Fibroblast of skin of right quadriceps (primary cell): ENCODE measurements at places on chromosomes 6 and 20.

- no peak for DNase-seq
Measured at GRCh38 chr20:46276531-46276930, 31.8 kb downstream of the CDH22 start.

DNA sequence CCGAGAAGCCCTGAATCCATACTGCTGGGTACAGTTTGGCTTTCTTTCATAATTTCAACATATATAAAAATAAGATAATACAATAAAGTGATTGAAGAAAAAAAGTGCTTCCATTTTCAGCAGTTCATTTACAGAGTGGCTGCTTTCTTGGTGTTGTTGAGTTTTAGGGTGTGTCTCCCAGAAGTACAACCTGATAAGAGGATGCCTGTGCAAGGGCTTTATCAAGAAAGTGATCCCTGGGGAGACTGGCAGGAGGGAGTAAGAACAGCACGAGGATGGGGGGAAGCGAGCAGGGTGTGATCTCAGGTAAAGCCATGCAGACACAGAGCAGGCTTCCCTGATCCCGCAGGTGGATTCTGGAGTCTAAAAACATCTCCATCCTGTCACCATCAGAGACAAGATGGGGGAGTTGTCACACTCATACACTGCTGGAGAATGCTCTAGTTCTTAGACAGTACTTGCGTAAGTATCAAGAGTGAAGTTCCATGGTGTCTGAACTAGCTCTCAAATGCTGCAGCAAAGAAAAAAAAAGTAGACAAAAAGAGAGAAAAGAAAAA lies 395.9 kb downstream of the CDH26 start:
- no peak for DNase-seq

GRCh38 chr6:7479801-7480266 lies 61.6 kb upstream of the DSP start:
- peak; percentile 45 for DNase-seq

GRCh38 chr6:82257088-82257774 lies 9.7 kb upstream of the IBTK start:
- no peak for DNase-seq

GRCh38 chr6:13453771-13454251 lies 33.6 kb downstream of the GFOD1 start:
- DNase-seq, result peak; percentile 66

DNA sequence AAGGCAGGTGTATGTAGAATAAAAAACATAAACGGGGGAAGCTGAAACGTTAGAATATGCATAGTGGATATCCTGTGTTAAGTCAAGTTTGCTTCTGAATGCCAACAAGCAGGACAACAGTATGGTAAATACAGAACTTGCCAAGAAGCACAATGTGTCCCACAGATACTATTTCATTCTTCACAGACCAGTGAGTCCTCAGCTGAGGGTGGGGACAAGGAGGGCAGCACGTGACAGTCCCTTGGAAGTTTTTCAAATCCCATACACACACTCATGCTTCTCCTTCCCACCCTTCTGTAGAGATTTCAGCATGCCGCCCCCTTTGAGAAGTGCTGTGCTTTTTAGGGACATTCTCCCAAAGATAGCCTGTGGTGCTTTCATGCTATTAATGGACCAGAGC lies 268.5 kb upstream of the ECI2 start:
- no peak for DNase-seq

DNA sequence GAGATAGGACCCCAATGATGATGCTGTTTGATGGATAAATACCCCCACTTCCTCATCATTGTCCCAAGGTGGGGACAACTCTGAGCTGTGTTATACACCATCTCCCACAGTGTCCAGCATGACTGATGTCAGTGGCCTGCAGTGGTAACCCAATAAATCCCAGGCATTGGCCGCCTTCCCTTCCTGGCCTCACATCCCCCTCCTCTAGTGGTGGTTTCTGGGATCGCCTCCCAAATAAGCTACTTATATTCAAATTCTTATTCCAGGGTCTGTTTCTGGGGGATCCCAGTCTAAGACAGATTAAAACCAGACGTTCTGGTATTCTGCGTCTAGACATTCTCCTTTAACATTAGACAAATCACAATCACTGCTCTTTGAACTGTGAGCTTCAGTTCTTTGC lies 90.6 kb downstream of the SCP2D1 start:
- no peak for DNase-seq

DNA sequence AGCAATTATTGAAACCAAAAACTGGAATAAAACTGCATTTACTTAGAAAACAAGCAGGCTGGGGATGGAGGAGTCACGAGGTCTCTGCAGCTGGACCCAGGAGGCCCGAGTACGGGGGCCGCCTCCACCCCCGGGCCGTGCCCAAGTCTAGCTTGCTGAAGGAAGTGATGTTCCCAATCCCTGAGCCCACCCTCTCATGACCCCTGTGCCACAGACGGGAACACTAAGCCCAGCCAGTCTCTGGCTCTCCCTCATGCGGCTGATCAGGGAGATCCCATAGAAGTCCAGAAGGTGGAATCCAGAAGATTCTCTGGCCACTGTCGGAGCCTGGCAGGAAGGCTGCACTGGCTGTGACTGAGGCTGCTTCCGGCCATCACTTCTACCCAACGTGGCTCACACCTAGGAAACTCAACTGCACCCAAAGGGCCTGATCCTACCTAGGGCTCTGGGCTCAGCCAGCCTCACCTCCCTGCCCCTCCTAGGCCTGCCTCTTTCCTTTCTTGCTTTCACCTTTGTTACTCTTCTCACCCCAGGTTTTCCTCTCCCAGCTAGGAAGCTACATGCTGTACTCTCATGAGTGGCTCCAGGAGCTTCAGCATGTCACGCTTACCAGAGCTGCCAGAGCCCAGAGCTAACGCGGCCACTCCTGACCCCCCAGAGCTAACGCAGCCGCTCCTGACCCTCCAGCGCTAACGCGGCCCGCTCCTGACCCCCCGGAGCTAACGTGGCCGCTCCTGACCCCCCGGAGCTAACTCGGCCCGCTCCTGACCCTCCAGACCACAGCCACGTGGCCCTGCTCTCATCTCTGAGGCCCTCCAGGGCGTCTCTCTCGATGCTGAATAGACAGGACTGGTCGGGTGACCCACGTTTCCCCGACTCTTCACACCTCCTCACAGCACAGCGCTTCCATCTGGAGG lies 24.7 kb upstream of the HELZ2 start:
- no peak for DNase-seq

DNA sequence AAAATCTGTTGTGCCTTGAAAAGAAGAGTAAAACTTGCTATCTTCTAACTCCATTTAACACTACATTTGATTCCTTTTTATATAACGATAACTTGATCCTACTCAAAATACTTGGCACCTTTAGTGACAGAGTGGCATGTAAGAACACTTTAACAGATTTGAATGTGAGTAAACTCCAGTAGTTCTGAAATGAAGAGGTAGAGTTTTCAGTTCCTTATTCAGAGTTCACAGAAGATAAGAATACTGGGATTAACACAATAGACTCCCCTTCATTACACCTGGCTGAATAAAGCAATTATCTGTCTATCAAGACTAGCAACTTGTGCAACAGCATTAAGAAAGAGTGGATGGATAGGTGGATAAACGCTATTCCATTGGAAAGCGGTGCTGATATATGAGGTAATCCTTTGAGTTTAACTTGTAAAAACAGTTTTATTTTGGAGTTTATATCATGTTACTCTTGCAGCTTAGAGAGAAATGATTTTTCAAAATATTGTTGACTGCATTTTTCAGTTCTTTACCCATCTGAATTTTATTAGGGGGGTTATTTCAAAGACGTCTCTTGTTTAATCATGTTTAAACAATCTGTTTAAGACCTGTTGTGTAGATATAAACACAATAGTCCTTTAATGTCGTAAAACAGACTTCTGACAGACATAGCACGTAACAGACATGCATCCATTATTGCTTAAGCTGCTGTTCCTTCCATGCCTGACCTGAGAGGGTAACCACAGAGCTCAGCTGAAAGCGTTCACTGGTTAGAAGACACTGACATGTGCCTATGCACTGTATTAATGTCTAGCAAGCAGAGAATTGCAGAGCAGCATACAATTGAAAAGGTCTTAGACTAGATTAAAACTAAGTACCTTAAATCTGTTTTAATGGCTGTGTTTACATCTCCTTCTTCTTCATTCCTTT lies 102.4 kb upstream of the SUPT3H start:
- DNase-seq, result peak; percentile 84

- no peak for DNase-seq
Measured at GRCh38 chr6:7183707-7184106, 75.9 kb downstream of the RREB1 start.

DNA sequence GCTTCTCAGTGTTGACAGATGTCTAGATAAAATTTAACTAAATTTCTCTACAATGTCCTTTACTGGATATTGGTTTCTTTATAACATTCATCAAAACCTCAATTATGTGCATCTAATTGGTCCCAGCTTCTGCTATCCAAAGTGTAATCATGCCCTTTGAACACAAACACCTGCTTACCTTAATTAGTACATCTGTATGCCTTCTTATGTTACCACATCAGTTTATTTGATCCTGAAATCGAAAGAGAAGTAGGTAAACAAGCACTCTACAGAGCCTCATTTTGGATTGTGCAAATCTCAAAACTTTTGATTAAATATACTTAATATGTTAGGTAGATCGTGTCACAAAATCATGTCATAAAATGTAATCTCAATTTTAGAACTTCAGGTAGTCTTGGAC lies 36.5 kb downstream of the TAB2 start:
- DNase-seq, result no peak

DNA sequence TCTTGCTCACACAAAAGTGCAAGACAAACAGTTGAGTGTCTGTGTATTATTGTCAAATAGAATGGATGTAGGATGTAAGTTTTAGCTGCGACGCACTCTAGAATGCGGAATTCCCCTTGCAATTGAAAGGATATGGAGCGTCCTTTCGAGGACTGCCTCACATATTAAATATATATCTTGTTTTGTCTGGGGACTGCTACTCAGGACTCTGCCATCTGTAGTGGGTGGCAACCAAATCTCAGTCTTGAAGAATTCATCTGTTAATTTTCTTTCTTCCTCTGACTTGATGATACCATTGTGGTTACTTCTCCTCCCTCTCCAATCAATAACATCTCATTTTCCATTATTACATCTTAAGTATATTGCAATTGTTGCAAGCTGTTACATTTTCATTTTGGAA lies 121.6 kb downstream of the SOX4 start:
- no peak for DNase-seq

GRCh38 chr20:2804041-2804828 lies 3.8 kb upstream of the CPXM1 start:
- no peak for DNase-seq

GRCh38 chr6:48994811-48995210 lies 468.2 kb downstream of the MMUT start:
- no peak for DNase-seq

DNA sequence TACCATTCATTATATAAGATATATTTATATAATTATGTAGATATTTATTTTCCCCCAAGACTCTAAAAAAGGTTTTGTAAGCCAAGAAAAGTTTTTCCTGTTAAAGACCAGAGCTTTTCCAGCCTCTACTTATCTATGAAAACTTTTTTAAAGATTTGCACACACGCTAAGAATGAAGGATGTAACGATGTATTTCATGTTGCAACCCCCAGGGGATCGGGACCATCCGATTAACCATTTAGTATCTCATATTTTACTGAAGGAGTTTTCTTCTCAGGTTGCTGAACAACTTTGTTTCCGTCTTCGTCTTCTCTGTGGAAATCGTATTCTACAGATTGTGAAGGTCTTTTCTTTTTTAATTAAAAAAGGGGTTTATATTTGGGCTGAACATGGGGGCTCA lies 70.0 kb upstream of the SASH1 start:
- DNase-seq, result peak; percentile 56

DNA sequence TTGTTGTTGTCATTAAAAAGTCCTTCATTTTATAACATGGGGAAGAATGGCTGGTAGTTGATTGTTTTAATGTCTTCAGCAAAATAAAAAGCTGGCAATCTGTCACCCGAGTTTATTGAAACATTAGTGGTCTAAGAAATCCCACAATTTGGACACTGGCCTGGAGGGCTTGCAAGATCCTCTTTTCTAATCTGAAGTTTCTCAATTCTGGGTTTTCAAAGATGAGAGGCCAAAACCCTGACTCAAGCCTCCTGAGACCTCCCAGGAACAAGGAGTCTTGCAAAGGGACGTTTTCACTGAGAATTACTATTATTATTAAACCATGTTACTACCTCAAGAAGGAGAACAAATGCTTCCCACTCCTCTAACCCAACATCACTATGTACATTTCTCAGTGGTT lies 19.5 kb downstream of the MAP1LC3A start:
- DNase-seq, result no peak

DNA sequence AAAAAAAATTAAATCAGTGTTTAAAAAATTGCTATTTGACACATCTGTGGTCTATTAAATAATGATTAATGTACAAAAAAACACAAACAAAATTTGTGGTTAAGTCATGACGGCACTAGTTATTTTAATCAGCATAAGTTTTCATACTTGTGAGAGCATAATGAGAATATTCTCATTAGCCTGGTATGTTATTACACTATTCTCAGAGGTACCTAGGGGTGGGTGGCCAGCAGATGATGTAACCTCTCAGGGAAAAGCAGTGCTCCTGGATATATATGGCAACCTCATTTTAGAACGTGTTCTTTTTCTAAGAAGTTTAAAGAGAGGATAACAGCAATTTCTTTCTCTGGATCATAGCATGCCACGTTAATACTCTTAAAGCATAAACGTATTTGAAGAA lies 109.2 kb downstream of the GJA1 start:
- peak; percentile 67 for DNase-seq

GRCh38 chr20:57410398-57410920 lies 19.3 kb downstream of the RBM38 start:
- no peak for DNase-seq

- peak; percentile 52 for DNase-seq
Measured at GRCh38 chr6:131001945-131002660, 60.9 kb downstream of the EPB41L2 start.

DNA sequence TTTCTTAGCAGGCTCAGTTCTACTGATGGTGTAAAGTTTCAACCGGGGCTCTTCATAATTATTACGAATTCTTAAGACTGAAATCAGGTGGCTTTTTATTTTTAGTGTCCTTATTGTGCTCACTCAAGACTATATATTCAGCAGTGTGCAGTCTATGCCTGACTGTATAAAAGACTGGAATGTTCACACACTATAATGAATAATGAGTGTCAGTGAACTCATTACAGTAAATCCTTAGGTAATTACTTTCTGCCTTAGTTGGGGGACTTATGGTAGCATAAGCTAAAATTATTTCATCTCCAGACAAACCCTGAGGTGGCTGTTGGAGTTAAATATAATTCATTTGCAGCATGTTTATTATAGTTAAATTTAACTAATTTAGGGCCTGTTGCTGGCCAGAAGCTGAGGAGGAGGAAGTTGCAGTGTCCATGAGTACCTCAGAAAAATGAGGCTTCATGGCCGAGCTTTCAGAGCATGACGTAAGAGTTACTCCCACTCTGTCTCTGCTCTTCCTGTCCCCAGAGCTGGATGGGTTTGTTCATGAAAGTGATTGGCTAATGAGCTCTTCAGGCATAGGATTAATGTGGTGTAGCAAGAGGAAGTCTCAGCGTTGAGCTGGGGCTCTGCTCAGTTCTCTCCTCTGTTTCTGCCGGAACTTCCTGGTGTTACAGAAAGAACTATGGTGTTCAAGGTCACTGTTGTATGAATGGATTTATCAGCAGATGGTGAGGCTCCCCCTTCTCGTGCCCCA lies 335.7 kb downstream of the NRN1 start:
- peak; percentile 78 for DNase-seq

- no peak for DNase-seq
Measured at GRCh38 chr6:163412801-163413344, 1.6 kb upstream of the QKI start.
